Activated naive CD4-positive, alpha-beta T cell treated with anti-CD3 and anti-CD28 coated beads, Interleukin-2, amount 50 U/mL, for 72 hours (primary cell): ENCODE measurements at places on chromosomes 11 and 22.

DNA sequence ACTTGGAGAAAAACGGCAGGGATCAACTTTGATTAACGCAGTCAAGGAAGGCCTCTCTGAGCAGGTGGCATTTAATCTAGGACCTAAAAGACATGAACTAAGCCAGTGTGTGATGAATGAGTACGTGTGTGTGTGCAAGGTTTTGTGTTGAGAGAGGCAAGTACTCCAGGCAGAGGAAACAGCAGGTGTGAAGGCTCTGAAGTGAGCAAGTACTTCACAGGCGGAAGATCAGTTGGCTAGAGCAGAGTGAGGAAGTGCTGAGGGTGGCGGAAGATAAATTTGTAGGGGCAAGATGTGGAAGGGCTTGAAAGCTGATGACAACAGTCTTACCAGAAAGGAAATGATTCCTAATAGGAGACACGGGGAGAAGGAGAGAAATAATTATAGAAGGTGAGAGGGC lies 6.8 kb downstream of the APIP start:
- DNase-seq = no peak

- DNase-seq = no peak
These were observed 1.8 kb upstream of the AP2A2 start for GRCh38 chr11:923691-924405.

GRCh38 chr11:2234963-2235362 lies 35.4 kb downstream of the ASCL2 start:
- DNase-seq = no peak

DNA sequence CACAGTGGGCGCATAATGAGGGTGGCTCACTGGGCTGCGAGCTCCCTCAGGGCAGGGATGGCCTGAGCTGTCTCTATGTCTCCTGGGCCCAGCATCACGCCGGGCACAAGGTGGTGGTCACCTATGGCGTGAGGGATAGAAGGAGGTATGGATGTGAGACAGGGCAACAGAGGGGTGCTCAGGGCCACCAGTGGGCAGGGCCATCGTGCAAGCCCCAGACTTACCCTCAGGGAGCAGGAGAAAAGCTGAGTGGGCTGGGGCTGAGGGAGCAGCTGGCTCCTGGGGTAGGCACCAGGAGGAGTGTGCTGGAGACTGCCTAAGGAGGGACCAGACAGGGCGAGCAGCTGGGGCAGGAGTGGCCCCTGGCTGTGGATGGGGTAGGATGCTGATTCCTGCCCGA lies 34.3 kb upstream of the KLHL35 start:
- no peak for DNase-seq

GRCh38 chr22:48081281-48081680 lies 1318.8 kb downstream of the TBC1D22A start:
- no peak for DNase-seq

DNA sequence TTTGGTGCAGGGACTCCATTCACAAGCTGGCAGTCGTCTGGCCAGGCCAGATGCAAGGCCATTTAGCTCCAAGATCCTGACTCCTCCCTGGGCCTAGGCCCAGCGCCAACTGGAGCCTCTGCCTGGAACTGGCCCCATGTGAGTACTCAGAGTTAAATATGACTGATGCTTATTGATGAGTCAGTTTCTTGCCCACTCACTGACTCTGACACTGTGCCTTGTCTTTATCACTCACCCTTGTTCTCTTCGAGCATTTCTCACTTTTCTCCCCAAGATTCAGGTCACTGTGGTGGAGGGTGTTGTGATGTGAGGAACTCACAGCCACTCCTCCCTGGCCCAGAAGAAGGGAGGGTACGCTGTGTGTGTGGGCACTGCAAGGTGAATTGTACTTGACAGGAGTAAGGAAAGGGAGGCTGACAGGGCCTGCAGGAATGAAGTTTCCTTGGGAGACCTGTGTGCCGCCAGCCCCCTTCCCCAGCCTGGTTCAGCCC lies 23.2 kb upstream of the ST3GAL4 start:
- DNase-seq = no peak

DNA sequence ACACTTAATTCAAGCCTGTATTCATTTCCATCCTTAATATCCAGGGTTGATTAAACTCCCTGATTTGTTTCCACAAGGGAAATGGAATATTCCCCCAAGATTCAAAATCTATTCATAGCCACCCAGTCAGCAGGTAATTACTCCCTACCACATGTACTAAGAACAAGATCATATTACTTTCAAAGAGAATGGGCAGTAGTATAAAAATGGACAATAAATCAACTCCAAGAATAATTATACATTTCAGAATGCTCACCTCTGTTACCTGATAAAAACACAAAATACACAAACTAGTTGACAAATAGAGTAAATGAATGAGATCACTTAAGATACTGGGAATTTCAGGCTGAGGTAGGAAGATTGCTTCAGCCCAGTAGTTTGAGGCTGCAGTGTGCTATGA lies 8.5 kb upstream of the FEZ1 start:
- no peak for DNase-seq

- no peak for DNase-seq
These were observed 126.3 kb downstream of the CADM1 start for GRCh38 chr11:115377882-115378296.

DNA sequence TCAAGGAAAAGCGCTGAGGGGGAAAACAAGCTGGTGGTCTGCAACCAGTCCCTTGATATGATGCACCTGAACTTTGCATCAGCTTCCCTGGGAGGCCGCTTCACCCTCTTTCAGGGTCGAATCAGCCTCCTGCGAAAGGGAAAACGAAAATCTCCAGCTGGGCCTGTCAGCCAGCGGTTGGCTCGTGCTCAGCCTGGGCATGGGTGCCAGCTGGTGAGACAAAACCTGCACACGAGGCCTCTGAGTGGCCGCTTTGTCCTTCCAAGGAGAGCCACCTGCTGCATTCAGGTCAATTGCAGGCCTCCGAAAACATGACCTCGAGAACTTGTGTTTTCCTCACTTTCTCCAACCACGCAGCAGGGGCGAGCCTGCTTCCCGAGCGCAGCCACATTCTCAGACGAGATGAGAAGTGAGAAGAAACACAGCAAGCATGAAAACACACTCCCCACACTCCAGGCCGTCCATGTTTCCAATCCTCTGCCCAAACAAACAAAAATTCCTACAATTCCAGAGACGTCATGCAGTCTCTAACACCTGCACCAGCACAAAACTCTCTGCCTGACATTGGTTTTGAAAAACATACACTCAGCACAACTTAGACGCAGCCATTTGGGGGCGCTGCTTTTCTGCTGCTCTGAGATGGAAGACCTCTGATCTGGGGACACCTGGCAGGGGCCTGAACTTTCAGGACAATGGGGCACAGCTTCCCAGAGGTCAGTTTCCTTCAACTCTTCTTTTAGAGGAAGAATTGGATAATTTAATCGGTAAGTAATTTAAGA lies 77.1 kb downstream of the DHCR7 start:
- DNase-seq = no peak

GRCh38 chr22:37273846-37274225 lies 8.5 kb upstream of the CYTH4 start:
- DNase-seq = no peak

DNA sequence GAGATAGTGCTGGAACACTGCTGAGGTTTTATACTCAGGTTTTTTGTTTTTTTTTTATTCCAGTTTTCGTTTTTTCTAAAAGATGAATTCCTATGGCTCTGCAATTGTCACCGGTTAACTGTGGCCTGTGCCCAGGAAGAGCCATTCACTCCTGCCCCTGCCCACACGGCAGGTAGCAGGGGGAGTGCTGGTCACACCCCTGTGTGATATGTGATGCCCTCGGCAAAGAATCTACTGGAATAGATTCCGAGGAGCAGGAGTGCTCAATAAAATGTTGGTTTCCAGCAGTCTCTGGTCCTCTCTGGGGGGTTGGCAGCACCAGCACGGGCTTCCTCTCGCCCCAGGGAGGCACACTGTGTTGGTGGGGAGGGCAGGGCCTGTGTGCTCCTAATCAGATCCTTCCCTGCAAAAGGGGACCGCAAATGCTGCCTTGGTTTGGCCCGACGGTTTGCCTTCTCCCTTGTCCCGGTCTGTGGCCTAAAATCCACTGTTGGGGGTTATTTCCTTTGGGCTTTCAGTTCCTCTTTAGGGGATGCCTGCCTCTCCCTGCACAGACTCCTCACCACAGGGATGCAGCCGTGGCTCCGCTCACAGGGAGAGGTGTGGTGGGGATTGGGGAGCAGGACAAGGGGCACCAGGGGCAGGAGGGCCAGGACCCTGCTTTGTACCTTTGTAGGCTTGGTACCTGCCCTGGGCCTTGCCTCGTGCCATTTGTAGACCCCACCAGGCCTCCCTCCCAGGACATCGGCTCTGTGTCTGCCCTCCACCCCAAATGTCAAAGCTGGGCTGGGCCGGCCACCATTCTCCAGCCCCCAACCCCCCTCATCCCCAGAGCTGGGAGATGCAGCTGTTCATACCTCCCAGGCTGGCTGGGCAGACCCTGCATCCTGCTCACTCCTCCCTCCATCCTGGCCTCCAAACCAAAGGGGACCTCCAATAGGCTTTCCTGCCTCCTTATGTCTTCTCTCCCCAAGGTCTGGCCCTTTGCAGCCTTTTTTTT lies 13.5 kb downstream of the MCAT start:
- no peak for DNase-seq

- peak; percentile 59 for DNase-seq
These were observed 1.6 kb upstream of the PHLDA2 start for GRCh38 chr11:2930704-2931419.

- no peak for DNase-seq
These were observed 10.1 kb downstream of the SIDT2 start for GRCh38 chr11:117188620-117189081.

DNA sequence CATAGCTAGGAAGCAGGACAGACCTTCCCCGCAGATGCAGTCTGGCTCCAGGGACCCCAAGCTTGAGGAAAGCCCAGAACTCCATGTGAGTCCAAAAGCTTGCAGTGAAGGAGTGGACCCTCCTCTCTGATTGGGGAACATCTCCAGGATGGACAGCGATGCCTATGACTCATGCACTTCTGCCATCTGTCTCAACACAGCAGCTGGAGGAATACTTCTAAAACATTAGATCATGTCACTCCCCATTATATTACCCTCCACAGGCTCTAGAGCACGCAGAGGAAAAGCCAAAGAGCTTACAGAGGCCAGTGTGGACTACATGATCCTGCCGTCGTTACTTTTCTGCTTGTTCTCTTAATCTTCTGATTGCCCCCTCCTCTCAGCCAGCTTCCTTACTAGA lies 605.7 kb downstream of the INSC start:
- no peak for DNase-seq

GRCh38 chr11:64535811-64536210 lies 55.2 kb upstream of the SLC22A12 start:
- no peak for DNase-seq

GRCh38 chr11:27161071-27161470 lies 120.5 kb downstream of the BBOX1 start:
- no peak for DNase-seq

DNA sequence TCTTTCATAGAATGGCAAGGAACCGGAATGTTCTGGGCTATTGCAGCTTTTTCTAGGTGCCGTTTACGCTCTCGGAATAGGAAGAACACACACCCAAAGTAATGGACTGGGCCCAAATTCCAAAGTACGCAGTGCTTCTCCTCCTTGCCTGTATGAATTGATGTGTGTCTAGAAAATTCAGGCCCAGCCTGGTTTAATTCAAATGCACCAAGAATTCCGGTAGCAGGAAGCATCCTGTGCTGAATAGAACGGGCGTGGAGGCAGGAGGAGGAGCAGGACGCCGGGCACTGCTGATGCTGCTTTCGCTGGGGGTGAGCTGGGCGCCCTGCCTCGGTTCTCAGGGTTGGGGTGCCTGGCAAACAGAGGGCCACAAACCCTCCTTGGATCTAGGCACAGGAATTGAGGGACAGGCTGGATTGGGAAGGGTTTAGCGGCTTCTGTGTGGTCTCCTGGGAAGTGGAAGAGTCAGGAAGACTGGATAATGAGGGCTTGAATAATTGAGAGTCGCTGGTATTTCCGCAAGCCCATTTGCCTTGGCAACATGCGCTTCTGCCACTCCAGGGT lies 2.0 kb downstream of the PARVB start:
- DNase-seq = no peak

- DNase-seq = no peak
These were observed 1.6 kb downstream of the NADSYN1 start for GRCh38 chr11:71454470-71455113.

DNA sequence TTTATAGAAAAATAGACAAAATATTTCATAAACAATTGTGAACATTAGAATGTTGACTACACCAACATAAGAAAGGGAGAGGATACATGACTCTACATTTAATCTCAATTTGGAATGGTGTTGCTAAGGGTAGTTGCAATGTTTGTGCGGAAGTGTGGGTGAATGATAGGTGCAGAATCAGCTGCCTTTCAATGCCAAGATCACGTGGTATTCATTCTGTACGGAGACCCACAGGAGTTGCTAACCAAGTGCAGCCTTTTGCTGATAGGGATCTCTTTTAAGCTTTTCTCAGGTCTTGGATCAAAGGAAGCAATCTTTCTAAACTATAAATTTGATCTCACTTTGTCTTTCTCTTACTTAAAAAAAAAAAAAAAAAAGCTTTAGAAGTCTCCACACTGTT lies 29.8 kb upstream of the CTSC start:
- no peak for DNase-seq
